ENCODE measurements at places on chromosomes 12 and 14.

DNA sequence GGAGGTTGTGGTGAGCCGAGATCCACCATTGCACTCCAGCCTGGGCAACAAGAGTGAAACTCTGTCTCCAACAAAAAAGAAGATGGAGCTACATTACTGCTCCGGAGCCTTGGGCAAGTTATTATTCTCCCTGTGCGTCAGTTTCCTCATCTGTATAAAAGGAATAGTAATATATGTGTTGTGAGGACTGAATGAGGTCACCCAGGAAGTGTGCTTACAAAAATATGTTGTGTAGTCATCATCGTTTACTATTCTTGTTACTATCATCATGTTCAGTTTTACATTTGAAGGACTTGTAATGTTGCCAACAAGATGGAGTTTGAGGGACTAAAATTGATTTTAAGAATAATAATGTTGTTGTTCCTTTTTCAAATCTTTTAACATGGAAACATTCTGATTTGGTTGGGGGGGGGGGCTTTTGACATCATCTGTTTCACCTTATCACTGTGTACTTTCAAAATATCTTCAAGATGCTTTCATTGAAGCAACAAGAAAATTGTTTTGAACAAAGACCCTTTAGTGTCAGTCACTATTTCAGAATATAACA lies 156.8 kb downstream of the PDE3A start:
- DNase-seq = peak; percentile 88

- DNase-seq = no peak
Measured at GRCh38 chr14:101600891-101601605, 39.8 kb downstream of the DIO3 start.

DNA sequence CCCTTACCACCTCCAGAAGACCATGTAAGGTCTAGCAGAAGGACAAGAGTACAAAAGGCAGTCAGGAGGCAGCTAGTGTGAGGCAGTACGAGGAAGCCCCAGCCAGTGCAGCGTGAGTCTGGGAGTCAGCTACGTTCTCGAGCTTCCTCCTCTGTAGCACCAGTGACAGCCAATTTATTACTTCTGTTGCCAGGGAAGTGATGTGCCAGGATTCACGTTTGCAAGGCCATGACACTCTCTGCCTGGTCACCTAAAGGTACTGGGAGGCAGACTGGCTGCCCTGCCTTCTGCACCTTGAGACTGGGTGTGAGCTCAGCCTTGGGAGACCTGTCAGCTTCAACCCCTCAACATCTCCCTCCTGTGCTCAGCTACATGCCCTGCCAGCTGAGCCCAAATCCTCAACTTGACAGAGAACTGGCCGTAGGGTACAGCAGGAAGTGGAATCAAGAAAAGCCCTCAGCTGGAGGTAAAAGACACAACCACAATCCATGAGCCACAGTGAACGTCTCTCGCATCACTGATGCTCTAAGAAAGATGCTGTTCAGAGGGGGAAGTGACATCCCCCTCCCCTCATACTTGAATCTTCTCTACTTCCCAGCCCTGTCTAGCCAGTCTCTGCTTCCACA lies 182.5 kb upstream of the RGS6 start:
- DNase-seq = no peak

DNA sequence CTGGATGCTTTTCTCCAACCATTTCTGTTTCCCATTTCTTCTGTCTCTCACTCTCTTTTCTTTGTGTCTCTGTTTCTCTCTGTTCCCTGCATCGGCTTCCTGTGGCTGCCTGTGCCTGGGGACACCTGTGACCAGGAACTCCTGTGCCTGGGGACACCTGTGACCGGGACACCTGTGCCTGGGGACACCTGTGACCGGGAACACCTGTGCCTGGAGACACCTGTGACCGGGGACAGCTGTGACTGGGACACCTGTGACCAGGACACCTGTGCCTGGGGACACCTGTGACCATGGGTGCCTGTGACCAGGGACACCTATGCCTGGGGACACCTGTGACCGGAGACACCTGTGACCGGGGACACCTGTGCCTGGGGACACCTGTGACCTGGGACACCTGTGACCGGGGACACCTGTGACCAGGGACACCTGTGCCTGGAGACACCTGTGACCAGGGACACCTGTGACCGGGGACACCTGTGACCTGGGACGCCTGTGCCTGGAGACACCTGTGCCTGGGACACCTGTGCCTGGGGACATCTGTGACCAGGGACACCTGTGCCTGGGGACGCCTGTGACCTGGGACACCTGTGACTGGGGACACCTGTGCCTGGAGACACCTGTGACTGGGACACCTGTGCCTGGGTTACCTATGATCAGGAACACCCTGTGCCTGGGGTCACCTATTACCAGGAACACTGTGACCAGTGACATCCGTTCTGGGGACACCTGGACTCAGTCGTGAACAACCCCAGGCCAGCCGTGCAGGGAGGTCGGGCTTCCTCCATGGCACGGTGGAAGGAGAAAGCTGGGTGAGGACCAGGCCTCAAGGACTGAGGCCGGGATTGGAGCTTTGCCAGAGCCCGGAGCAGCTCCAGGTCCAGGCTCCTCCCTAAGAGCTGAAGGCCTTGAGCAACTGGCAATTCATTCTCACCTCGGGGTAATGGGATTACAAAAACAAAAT lies 23.4 kb upstream of the FBRSL1 start:
- no peak for DNase-seq

DNA sequence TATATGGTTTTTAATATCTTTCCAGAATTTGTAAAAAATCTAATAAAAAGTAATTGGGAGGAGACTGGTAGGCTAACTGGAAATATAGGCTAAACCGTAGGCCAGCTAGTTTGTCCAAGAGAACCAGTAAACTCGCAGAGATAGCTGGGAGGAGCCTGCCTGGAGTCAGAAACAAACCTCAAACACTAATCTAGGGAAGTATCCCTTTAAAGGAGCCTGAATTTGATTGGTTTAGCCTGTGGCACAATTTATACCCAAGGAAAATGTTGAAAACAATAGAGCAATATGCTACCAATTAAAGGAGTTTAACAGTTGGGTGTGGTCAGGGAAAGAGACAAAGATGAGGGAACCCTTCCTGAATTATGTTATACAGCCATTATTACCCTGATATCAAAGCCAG lies 109.6 kb downstream of the EML5 start:
- no peak for DNase-seq

GRCh38 chr12:2261708-2262107 lies 208.9 kb downstream of the CACNA1C start:
- DNase-seq = no peak

GRCh38 chr12:22626406-22626805 lies 1.4 kb downstream of the ETNK1 start:
- peak; percentile 62 for DNase-seq

DNA sequence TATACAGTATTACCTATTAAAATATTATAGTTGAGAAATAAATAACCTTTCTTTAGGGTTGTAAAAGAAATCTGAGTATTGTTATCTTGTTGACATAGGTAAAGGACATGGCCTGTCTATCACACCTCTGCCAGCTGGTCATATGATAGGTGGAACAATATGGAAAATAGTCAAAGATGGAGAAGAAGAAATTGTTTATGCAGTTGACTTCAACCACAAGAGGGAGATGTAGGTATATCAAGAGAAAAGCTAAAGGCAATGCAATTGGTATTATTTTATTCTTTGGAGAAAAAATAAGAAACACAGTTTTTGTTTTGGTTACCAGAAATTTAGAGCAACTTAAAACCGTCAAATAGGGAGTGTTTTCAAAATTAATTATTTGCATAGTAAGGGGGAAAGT lies 13.5 kb downstream of the CPSF2 start:
- DNase-seq = peak; percentile 52

DNA sequence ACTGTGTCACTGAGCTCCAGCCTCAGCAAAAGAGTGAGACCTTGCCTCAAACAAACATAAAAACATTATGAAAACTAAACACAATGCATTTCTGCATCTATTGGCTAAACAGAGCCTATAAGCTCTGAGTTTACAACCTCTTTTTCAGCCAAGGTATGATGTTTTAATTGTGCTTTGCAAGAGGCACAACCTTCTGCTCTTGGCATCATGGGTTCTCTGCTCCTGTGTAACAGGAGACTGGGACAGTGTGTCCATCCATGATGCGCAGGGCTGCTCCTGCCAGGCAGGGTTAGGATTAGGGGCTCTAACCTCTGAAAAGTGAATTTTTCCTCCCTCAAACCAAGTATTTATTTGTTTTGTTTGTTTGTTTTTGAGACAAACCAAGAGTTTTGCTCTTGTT lies 5.0 kb upstream of the NFKBIA start:
- DNase-seq = no peak

- DNase-seq = peak; percentile 37
Measured at GRCh38 chr12:78928200-78929074, 63.9 kb downstream of the SYT1 start.

DNA sequence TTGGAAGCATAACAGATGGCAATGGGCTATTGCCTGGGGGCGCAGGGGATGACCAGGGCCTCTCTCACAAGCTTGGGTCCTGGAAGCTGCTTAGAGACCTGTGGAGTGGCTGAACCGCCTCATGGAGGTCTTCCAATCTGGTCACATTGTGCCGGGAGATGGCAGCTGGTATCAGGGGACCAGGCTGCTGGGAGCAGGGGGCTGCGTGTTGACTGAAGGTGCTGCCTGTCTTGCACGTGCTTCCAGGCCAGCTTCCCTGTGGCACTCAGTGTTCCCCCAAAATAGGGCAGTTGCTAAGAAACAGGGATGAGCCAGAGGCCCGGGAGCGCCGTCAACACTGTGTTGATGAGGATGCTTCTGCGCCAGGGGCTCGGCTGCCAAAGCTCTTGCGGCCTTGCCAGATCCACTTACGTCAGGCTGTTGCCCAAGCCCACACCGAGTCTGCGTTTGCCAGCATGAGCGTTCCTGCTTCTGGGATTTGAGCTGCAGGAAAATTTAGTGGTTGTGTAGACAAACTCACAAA lies 39.8 kb downstream of the ELK3 start:
- DNase-seq = peak; percentile 45

DNA sequence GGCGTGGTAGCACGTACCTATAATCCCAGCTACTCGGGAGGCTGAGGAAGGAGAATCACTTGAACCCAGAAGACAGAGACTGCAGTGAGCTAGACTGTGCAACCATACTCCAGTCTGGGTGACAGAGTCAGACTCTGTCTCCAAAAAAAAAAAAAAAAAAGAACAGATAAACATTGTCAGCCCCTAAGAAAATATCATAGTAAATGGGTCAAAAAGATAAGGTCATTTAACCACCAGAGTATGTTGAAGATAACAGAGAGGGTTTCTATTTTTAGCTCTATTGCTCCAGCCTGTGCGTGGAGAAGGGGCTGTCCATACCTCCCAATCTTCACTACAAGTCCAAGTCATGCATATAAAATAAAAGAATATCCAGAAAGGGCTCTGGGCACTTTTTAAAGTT lies 15.4 kb downstream of the LGMN start:
- DNase-seq = no peak

- peak; percentile 28 for DNase-seq
Measured at GRCh38 chr14:94474581-94475031, 1.4 kb downstream of the SERPINA9 start.

DNA sequence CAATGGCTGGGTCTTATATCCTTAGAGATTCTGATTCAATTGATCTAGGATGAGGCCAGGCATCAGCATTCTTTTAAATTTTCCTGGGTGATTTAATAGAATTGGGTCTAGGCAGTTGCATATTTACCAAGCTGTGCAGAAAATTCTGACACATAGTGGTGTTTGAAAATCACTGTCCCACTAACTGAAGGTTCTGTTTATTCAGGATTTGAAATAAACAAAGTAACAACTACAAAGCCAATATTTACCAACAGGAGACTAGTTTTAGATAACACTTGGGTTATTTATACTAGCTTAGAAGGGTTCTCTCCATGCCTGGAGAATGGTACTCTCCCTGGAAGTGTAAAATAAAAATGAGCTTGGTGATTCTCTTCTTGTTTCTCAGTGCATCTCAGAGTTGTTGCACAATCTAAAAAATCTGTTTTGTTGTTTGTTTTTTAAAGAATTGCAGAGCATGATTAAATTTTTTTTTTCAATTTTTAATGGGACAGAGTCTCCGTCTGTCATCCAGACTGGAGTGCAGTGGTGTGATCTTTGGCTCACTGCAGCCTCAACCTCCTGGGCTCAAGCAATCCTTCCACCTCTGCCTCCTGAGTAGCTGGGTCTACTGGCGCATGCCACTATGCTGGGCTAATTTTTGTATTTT lies 16.9 kb downstream of the BEST3 start:
- DNase-seq = no peak

DNA sequence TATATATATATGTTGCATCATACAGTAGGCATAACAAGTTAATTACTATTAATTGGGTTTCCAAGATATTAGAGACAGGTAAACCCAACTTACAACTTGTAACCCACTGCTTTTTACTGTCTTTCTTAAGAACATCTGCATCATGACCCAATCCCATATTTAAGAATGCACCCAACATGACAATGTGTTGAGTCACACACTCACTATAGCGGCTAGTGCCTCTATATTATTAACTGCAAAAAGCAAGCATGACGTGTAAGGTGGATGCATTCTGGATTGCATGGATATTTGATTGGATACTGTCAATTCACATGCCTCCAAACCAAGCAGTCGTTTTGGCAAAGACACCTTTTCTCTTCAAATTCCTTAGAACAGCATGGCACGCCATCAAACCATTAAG lies 68.2 kb downstream of the KSR2 start:
- peak; percentile 22 for DNase-seq

GRCh38 chr12:16573398-16574077 lies 32.4 kb downstream of the LMO3 start:
- DNase-seq = peak; percentile 68

DNA sequence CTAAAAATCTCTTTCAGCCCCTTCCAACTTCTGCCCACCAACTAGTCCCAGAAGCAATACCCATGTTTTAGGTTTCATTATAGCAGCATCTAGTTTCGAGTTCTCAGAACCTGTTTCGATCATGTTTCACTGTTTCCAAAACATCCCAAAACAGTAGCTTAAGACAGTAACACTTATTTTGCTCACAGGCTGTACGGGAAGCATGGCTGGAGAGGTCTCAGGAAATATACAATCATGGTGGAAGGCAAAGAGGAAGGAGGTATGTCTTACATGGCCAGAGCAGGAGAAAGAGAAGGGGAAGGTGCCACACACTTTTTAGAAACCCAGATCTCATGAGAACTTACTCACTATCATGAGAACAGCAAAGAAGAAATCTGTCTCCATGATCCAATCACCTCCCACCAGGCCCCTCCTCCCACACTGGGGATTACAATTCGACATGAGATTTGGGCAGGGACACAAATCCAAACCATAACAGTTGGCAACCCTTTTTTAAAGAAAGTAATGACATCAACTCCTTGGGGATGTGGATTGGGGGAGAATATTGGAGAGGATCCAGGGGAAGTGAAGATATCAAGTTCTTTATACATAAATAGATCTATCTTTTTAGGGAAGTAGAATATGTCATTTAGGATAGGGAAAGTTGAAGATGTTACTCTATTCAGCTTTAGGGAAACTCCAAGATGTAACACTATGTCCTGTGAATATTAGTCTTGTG lies 269.9 kb upstream of the PLEKHG7 start:
- DNase-seq = no peak

Measured in iris pigment epithelial cell (primary cell).